ENCODE measurements at places on chromosomes 1 and 21.

GRCh38 chr1:155977690-155978324 is 540 bp downstream of the ARHGEF2 start:
- DNase-seq, result peak; percentile 41

DNA sequence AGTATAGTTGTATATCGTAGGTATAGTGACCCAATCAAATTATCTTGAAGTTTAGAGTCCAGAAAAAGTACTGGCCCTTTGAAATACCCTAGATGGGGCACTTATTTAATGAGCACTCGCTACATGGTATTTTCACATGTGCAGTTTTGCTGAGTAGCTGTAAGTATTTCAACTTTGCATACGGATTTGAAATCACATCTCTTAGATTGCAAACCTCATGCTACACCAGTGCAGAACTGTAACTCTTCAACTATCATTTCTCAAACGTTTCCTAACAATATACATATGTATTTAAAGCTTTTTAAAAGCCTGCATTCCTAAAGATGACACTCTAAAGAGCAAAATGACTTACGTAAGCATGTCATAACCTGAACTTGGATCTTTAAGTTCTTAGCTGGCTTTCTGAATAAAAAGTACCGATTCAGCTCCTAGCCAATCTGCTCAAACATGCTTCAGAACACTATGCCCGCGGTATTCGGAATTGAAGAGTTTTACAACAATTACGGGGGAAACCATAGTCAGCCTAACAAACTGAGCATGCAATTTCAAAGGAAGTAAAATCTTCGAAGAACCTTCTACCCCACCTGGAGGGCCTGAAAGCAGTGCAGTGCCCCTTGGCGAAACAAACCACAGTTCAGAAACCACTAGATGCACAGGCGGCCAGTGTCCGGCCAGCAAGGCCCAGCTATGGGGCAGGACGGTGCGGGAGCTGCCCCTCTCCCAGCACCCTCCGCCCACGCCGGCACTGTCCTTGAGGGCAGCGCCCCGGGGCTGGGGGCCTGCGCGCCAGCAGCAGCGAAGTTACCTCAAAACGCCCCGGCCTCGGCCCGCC is 863 bp downstream of the FH start:
- no peak for DNase-seq

- DNase-seq, result no peak
Measured at GRCh38 chr1:9758559-9759121, 65.1 kb downstream of the CLSTN1 start.

DNA sequence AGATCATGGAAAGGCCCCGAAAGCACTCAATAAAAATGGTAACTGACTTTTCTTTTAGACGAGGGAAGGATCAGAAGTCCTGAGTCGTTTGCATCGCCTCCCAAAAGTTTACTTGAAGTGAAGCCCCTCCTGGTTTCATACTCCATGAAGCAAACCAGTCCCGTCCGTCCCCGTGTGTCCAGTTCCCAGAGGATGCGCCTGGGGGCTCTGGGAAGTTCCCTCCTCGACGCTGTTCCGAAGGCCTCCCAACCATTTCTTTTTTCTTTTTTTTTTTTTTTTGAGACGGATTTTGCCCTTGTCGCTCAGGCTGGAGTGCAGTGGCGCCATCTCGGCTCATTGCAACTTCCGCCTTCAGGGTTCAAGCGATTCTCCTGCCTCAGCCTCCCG is 661 bp upstream of the OSCP1 start:
- no peak for DNase-seq

- DNase-seq, result no peak
Measured at GRCh38 chr1:157367091-157367739, 185.1 kb downstream of the FCRL5 start.

DNA sequence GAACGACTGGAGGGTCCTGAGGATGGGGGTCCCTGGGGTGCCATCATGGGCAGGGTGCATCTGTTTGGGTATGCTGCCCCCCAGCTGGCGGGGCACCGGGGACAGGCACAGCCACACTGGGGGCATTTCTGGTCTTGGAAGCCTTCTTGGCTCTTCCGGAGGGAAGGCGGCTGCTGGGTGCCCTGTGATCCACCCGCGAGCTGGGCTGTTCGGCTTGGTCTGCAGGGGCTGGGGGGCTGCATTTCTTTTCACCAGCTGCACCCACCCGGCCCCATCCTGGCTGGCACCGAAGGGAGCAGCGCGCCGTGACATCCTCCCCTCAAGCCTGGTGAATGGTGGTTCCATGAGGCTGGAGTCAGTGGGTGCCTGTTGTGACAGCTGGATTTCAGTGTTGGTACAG is 12.2 kb downstream of the FAAP20 start:
- DNase-seq, result no peak

DNA sequence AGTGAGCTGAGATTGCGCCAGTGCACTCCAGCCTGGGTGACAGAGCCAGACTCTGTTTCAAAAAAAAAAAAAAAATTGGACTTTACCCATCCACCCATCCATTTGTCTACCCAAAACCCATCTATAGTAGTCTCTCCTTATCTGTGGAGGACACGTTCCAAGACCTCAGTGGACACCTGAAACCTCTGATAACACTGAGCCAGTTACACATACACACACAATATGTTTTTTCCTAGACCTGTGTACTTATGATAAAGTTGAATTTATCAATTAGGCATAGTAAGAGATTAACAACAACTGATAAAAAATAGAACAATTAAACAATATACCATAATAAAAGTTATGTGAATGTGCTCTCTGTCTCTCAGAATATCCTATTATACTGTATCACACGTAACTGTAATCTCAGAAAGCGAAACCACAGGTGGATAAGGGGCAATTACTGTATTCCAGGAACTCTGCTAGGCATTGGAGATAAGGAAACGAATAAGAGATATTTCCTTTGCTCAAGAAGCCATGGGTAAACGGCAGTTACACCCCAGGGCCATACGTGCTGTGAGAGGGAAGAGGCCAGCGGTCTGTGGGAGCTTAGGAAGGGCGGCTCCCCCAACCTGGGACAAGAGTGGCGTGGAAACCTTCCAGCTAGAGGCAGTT is 84.2 kb upstream of the DISP3 start:
- no peak for DNase-seq

DNA sequence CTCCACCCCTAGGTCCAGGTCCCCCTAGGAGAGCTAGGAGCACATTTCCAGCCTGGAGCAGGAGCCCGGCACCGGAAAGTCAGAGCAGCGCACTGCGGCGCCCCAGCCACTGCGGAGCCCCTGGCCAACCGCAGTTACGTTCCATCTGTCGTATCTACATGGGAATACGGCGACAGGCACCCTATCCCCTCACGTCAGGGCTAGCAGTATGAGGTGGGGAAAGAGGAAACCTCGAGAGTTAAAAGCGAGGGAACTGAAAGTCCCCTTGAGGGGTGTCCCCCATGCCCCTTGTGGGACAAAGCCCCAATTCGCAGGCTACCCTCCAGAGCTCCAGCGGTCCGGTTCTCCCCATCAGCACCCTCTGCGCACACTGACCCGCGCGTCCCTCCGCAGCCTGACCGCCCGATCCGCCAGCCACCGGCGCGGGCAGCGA is 995 bp downstream of the COLGALT2 start:
- no peak for DNase-seq

DNA sequence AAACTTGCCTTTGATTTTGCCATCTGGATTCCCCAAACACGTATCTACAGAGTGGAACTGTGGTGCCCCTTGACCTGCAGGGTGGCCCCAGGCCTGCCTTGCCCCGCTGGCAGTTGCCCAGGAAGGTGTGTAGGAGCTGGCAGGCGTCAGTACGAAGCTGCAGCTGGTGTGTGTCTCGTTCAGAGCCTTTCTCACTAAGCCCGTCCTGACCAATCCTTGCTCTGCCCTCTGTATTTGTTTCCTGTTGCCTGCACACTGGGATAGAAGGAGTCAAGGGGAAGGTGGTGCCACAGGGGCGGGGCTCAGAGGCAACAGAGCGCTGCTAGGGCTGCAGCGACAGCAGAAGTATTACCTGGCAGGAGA is 5.2 kb upstream of the VSIG8 start:
- peak; percentile 96 for DNase-seq

GRCh38 chr1:219795363-219795917 is 132.9 kb downstream of the SLC30A10 start:
- no peak for DNase-seq

GRCh38 chr1:183827801-183828200 is 22.9 kb downstream of the RGL1 start:
- no peak for DNase-seq

DNA sequence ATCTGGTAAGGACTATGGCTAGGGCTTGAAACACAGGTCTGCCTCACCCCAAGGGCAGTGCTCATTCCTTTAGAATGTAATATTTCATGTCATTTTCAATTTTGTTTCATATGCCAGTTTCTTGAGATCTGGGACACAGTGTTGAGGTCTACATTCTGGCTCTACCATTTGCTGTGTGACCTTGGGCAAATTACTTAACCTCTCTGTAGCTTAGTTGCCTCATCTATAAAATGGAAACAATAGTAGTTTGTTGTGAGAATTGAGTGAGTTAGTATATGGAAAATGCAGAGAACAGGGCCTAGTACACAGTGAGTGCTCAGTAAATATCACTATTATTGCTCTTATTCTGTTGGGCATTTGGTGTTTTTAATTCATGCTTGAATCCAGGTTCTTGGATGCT is 84.4 kb downstream of the WDR3 start:
- DNase-seq, result no peak

DNA sequence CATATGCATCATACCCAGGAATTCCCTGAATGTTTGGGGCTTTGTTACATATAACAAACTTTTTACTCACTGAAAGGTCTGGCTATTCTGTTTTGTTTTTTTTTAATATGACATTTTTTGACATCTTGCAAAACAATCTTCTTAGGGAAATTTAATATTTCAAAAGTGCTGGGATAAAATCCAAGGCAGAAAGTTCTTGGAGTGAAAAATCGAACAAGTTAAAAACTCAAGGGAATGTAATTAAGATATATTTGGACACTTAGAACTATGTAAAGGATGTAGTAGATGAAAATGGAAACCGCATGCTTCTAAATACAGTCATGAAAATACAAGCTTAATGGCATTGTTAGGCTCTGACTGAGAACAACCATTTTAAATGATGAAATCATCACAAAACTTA is 8.6 kb downstream of the CHODL start:
- DNase-seq, result no peak

GRCh38 chr1:178134061-178134460 is 40.2 kb downstream of the RASAL2 start:
- DNase-seq, result no peak

DNA sequence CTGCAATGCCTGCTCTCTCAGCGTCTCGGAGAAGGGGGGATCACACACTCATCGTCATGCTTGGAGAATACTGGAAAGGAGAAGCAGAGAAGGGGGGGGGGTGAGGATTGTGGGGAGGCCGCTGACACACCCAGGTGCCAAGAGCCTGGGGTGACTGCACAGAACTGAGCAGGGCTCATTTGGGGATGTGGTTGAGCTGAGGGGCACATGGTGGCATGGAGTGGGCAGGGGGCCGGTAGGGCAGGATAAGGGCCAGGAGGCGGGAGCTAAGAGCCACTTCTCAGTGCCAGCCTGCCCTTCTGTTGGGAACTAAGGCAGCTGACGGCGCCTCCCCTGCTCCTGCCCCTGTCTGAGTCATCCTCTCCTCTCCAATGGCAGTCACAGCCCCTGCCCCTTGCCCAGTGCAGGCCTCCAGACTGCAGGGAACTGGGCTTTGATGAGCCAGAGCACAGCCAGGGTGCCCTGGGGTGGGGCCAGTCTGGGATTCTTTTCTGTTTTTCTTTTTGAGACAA is 27.2 kb downstream of the MRPL37 start:
- no peak for DNase-seq

GRCh38 chr1:225880636-225881035 is 1.5 kb downstream of the TMEM63A start:
- DNase-seq, result no peak

GRCh38 chr1:163083690-163084089 is 14.5 kb downstream of the RGS4 start:
- no peak for DNase-seq

DNA sequence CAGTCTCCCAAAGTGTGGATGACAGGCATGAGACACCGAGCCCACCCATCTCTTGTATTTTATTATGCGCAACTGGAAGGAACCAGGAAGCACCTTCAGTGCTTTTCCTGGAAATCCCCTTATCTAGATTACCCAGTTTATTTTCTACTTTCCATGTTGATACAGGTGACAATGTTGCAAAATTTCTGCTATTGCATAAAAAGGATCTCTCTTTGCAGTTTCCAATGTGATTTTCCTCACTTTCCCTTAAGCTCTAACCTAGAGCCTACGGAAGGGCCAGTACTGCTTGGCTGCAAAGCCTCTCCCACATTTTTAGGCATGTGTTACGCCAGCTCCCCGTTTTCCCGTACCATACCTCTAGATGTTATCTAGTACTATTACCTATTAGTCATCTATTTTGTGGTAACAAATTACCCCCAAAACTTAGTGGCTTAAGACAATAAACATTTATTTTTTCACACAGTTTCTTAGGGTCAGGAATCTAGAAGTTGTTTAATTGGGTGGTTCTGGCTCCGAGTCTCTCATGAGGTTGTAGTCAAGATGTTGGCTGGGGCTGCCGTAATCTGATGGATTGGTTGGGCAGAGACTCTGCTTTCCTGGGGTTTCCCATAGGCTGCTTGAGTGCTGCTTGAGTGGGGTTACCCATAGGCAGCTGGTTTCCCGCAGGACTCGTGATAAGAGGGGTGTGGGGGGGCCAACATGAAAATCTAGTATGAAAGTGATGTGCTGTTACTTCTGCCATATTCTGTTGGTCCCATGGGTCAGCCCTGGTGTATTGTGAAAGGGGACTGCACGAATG is 131.5 kb upstream of the HNRNPU start:
- no peak for DNase-seq

GRCh38 chr21:18722193-18722592 is 318.6 kb upstream of the TMPRSS15 start:
- DNase-seq, result no peak
